ENCODE measurements at places on chromosomes 6 and 20.

GRCh38 chr6:68958327-68958726 lies 323.2 kb downstream of the ADGRB3 start:
- DNase-seq: no peak

DNA sequence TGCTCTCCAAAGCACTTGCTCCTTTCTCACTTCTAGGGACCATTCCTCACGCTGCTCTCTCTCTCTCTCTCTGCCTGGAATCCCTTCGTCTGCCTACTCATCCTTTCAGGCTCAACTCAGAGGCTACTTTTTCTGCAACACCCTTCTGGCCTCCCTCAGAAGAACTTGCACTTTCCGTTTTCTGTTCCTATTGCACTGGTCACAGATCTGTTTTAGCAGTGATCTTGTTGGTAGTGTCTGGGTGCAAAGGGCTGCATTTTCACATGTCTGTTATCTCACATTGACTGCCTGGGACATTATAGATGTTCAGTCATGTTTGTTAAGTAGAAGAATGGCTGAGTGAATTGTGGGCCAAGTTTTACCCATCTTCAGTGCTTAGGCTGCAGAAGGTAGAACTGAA lies 63.5 kb downstream of the RIN2 start:
- no peak for DNase-seq

DNA sequence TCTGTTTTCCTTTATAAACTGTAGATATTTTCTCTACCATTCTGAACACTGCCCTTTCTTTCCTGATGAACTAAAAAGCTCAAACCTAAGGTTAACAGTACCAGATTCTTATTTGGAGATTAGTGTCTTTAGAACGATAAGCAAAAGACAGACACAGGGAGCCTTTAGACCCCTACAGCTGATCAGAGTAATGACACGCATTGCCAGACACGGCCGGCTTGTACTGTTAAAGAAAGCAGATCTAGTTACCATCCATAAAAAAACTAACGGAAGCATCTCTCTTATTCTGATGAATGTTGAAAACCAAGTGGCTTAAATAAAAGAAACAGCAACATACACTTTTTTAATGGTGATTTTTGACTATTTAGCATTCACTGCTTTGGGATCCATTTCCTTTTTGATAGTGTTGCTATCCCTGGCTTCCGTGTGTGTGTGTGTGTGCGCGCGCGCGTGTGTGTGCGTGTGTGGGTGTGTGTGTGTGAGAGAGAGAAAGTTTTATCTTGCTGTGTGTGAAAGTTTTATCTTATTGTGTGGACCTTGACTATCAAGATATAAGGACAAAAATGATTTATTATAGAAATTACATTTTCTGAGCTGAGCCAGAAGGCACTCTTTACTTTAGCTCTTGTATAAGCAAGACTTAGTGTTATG lies 95.6 kb upstream of the SLC35B3 start:
- DNase-seq: no peak

GRCh38 chr6:169503422-169504152 lies 198.2 kb downstream of the WDR27 start:
- DNase-seq: no peak

DNA sequence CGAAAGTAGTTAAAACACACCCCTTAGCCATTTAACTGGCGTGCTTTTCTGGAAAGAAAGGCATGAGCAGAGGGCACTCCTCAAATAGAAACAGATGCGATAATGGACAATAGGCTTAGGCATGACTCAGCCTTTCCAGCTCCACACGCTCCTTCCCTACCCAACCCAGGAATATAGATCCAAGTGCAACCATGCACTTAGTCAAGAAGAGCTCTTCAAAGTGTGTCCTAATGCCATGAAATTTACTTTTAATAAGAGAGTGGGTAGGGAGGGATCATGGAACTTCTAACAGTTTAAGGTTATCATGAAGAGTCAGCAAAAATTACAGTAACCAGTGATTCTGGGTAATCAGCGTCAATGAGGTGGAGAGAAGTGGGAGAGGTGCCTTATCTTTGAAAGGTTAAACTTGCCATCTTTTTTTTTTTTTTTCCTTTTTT lies 2.4 kb upstream of the EFHC1 start:
- peak; percentile 74 for DNase-seq

DNA sequence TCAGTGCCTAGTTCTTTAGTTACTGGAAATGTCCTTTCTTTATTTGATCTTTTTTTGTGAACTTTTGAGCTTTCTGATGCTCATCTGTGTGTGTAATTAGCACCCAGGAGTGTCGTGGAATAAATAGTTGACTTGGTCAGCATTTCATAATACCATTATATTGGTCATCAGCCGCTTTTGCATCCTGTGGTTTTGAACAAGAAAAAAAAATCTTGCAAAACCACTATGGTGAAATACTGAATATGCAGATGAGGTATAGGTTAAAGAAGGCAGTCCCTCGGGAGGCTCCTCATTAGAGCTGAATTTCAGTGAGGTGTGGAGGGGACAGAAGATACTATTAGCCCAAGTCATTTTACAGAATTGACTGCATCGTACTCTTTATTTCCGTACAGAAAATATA lies 90.1 kb downstream of the FOXO3 start:
- DNase-seq: no peak

- no peak for DNase-seq
These were observed 483.8 kb upstream of the FLRT3 start for GRCh38 chr20:14821251-14821650.

- no peak for DNase-seq
These were observed 39.5 kb downstream of the PPP1R16B start for GRCh38 chr20:38844963-38845362.

GRCh38 chr6:89145091-89145955 lies 532 bp upstream of the PM20D2 start:
- DNase-seq: no peak

DNA sequence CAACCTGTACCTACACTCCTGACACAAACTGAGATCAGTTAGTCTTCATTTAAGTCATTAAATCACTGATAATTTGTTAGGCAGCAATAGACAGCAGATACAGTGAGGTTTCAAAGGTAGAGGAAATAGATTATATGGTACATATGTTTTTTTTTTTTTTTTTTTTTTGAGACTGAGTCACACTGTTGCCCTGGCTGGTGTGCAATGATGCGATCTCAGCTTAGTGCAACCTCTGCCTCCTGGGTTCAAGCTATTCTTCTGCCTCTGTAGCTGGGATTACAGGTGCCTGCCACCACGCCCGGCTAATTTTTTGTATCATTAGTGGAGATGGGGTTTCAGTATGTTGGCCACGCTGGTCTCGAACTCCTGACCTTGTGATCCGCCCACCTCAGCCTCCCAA lies 38.2 kb upstream of the KIF13A start:
- no peak for DNase-seq

GRCh38 chr20:59751075-59751711 lies 146.9 kb downstream of the PHACTR3 start:
- peak; percentile 53 for DNase-seq

- DNase-seq: no peak
These were observed 300.5 kb upstream of the SUPT3H start for GRCh38 chr6:45678285-45678607.

DNA sequence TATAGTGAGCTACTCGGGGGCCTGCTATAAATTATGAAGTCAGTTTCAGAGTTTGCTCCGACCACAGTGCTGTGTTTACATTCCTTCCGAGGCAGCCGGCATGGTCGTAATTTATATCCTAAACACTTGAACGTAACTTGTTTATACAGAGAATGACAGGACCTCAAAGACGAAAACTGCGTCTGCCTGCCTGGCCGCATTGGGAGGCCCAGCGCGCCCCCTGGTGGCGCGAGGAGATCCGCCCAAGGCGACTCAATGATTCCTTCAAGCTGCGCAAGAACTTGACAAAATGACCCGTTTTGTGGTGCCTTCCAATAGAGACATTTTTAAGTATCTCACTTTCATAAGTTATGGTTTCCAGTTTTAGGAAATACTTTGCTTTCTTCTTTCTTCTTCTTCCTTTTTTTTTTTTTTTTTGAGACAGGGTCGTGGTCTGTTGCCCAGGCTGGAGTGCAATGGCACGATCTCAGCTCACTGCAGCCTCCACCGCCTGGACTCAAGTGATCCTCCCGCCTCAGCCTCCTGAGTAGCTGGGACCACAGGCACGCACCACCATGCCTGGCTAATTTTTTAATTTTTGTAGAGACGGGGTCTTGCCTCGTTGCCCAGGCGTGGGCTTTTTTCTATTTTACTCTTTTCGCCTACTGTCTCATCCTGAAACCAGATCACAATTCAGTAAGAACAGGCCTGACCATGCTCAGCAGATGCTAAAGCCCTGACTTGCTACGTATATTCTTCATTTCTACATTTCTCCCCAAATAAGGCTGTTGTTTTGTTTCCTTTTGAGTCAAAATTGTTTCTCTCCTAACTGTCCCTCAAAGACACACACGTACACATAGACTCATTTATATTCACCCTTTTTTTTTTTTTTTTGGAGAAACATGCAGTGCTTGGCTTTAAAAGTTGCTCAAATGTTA lies 7.8 kb downstream of the FOXF2 start:
- DNase-seq: peak; percentile 92

DNA sequence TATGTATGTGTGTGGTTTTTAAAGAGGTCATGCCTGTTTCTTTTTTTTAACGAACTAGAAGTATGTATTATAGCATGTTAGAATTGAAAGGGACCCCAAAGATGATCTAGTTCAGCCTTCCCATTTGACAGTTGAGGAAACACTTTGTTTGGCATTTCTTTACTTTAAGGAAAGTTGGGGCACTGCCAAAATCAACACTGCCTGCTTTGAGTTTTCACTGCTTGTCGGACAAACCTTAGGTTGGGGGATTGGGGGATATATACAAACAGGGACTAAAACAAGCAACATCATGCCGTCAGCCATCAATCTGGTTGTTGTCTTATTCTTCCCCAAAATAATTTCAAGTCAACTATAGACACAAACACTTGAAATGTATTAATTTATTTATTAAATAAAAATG lies 14.1 kb upstream of the CALHM6 start:
- no peak for DNase-seq

DNA sequence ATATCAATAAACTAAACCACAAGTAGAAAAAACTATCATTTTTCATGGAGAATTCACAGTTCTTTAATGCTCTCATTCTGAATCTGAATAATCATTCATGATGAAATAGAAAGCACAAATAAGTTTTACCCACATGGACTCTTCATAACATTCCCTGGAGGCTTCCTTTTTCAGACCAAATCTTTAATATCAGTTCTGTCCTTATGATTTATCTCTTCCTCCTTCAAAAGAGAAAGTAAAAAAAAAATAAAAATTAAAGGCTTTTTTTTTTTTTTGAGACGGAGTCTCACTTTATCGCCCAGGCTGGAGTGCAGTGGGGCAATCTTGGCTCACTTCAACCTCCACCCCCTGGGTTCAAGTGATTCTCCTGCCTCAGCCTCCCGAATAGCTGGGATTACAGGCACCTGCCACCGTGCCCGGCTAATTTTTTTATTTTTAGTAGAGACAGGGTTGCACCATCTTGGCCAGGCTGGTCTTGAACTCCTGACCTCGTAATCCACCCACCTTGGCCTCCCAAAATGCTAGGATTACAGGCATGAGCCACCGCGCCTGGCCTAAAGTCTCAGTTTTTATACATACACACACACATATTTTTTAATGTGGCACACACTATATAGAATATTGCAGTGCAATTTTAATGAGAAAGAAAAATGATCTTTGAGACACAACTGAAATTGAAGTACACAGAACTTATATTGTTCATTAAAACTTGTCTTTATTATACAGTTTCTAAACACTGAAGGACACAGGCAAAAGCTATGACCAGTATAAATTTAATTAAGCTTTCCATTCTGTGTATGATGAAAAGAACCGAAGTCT lies 31.9 kb upstream of the ZNF217 start:
- DNase-seq: no peak

GRCh38 chr6:161242779-161243693 lies 30.8 kb downstream of the AGPAT4 start:
- DNase-seq: peak; percentile 68

DNA sequence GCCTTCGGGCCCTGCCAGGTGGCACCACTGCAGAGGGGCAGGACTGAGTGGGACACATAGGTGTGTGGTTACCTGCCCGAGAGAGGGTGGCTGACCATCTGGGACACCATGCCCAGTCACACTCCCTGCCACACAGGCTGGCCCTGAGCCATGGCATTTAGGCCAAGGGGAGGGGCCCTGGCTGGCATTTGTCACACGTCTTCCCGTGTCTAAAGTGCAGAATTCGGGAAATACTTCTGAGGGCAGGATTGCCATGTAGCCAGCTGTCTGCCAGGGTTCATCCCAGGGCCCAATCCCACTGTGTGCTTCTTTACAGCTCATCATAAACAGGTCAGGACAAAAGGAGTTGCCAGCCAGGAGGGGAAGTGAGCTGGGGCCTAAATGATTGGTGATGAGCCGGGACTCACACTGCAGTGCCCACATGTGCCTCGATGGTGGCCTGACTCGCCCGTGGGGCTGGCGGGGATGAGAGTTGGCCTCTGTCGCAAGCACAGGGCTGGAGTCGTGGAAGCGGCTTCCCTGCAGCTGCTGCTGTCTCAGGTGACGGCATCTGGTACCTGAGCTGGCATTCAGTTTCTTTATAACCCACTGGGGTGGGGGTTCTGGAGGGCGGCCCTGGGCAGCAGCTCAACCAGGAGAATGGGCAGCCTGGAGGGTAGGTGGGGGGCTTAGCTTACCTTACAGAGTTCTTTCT lies 5.9 kb upstream of the UNC93A start:
- no peak for DNase-seq

- DNase-seq: no peak
These were observed 27.9 kb downstream of the FIG4 start for GRCh38 chr6:109718991-109719390.

- no peak for DNase-seq
These were observed 33.5 kb downstream of the DLL1 start for GRCh38 chr6:170257376-170257775.

DNA sequence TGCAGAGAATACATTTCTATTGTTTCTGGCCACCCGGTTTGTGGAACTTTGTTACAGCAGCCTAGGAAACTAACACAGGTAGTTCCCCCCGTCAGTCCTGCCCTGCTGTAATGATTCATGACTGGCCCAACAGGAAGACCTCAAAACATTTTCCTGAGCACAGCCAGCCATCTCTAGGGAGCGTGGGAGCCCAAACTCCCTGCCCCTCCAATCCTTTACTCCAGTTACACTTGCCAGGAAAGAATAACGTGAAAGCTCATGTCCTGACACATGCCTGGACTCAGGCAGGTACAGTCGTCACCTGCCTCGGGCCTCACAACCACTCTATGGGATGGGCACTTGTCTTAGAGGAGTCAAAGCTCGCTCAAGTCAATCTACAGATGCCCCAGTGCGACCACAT lies 8.4 kb downstream of the TXNDC5 start:
- DNase-seq: no peak

DNA sequence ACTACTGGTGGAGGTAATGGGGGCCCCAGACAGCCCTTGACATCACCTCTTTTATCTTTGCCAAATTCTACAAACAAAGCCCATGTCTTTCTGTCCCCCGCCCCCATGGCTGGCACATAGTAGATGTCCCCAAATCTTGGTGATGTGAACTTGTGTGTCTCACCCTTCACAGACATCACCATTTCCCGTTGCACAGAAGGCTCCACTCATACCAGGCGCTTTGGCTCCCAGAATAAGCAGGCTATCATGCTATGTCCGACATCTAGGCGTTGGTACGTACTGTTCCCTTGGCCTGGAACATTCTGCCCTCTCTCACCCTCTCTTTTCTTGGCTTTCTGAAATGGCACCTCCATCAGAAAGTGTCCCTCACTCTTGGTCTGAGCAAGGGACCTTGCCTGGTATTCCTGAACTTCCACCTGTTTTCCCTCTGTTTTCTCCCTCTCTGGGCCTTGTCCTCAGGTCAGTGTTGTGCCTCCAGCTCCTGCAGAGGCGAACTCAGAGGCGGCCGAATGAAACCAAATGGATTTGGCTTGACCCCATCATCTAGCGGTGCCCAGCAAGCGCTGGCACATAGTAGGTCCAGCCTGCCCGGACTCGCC lies 968 bp upstream of the CCN5 start:
- DNase-seq: no peak

- no peak for DNase-seq
These were observed 97.1 kb upstream of the KCNK16 start for GRCh38 chr6:39419607-39420006.
